ENCODE measurements at places on chromosomes 16 and 17.

DNA sequence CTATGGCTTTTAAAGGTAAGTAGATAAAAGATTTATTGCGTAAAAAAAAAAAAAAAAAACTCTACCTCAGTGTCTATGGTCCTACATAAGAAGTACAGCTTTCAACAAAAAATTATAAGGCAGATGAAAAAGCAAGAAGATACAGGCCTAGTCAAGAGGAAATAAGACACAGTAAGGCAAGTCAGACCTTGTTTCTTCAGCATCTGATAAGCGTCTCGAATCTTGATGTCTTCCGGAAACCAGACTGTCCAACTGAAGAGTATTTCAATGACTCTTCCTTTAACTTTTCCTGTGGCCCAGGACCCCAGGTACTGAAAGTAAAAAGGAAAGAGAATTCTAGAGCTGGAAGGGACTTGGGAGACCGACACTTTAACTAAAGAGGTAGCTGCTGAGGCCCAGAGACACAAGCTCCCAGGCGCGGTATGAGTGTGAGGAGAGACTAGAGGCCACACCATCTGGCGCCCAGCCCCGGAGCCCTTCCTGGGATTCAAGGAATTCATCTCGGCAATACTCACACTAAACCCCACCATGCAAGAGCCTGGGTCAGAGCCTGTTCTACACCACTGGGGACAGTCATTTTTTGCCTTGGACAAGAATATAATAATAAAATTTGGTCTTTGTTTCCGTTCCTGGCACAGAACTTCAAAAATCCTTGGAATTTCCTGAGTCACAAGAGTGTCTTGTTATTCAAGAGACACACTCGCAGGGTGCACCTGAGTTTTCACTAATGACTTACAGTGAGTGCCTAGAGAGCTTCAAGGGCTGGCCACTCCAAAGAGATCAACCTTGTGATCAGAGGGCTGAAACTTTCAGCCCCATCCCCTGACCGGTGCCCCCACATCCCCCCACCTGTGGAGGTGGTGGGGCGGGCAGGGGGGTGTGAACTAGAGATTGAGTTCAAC is 18.6 kb downstream of the GGA2 start:
- DNase-seq: no peak

- no peak for DNase-seq
Observed at GRCh38 chr17:1725642-1726511, 1.4 kb downstream of the WDR81 start.

DNA sequence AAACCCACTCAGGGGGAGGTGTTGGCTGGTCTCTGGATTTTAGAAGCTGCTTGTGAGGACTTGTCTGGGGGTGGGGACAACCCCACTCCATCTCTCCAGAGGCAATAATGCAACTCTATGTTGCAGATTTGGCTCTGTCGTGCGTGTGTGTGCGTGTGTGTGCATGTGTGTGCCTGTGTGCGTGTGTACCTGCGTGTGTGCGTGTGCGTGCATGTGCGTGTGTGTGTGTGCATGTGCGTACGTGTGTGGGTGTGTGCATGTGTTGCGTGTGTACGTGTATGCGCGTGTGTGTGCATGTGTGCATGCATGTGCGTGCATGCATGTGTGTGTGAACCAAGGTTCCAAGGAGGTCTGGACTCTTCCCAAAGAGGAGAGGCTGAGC is 120.4 kb upstream of the LHX1 start:
- DNase-seq: no peak

GRCh38 chr17:58310511-58311428 is 17.8 kb downstream of the TSPOAP1 start:
- no peak for DNase-seq

DNA sequence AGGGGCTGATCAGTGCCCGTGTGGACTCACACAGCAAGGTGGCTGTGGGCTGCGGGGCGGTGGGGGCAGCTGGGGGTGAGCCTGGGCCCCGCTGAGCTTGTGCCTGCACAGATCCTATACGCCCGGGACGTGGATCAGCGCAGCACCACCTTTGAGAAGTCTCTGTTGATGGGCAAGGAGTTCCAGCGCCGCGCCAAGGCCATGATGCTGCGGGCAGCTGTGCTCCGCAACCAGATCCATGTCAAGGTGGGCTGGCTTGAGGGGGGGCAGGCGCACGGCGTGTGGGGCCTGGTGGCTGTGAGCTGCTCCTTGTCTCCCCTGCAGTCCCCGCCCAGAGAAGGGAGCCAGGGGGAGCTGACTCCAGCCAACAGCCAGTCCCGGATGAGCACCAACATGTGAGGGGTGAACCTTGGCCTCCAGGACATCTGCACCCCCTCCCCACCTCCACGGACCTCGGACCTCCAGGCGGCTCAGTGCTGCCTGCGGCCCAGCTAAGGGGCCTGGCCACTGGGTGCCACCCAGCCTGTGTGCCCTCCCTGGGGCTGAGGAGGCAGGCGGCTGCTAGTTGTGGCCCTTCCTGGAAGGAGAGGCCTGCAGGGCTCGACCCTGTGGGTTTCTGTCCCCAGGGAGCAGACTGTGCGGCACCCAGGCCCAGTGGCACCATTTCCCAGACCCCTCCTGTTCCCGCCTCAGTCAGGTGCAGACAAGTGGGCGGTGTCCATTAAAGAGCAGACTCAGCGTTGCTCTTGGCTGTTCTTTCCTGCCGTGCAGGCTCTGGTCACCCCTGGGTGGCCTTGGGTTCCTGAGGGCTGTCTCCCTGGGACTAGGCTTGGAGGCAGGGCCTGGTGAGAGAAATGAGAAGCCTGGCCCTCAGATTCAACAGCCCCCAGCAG is 5.3 kb downstream of the GPS1 start:
- DNase-seq: no peak

DNA sequence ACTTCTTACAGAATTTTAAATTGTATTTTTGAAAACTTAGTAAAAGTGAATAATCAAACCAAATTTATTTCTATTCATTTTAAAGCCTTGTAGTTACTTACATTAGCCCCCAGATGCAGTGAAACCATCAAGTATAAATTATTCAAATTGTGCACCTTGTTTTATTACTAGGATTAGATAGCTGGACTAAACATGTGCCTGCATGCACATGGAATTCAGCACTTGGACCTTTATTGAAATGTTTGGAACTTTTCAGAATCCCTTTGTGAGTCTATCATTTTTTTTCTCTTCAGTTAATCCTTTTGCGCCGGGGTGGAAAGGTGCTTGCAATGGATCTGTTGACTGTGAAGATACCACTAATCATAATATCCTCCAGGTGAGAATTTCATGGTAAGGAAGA is 4.7 kb downstream of the ZPBP2 start:
- no peak for DNase-seq

GRCh38 chr17:66570447-66571195 is 264.3 kb upstream of the CACNG5 start:
- DNase-seq: no peak
